Bronchial epithelial cell (primary cell): ENCODE measurements at places on chromosomes 13 and 19. TPM values are rescaled to one million over a fixed set of nuclear protein-coding genes. Genes with fewer than 3 reads are reported as not detected.

Gene KLK10
- 6.6 and 28.0 TPM in 2 replicates for total RNA-seq

DNA sequence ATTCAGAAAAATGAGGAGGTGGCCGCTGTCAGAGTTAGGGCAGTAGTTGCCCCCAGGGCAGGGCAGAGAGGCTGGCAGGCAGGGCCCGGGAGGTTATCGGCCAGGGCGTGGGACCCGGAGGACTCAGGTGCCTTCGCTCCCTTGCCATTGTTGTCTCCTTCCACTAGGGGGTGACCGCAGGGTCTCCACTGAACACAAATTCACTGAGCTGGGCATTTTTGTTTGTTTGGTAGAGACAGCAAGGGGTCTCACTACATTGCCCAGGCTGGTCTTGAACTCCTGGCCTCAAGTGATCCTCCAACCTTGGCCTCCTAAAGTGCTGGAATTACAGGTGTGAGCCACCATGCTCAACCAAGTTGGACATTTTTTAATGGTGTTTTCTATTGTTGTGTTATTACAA lies 25.1 kb downstream of the CARS2 start:
- no peak for DNase-seq

GRCh38 chr19:1475751-1476437 lies 3.1 kb downstream of the C19orf25 start:
- DNase-seq = no peak

DNA sequence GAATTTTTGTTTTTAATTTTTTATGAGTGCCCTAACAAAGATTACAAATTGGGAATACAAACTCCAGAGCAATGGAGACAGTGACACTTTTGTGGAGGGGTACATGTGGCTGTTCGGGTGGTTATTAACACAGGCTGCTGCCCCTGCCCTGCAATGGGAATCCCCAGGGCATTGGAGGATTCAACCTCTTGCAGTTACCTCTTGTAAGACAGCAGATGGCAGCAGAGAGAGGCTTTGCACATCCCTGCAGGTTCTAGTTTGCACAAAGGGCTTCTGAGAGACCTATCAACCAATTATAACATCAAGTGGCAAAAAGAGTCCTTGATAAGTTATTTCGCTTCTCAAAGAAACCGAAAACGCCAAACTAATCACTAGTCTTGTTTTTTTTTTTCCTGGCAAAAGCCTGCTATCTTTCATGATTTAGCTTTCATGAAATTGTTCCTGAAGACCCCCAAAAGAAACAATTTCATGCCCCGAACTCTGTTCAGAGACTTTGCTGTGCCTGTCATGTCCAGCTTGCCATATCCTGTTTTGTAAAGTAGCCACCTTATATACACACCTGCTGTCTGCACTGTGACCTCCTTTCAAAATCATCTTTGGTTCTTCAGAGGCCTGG lies 10.4 kb downstream of the GJB2 start:
- DNase-seq = peak; percentile 70

GRCh38 chr13:46295491-46296114 lies 83.9 kb downstream of the LRRC63 start:
- DNase-seq = no peak
